ENCODE measurements at places on chromosomes 2 and 18.

DNA sequence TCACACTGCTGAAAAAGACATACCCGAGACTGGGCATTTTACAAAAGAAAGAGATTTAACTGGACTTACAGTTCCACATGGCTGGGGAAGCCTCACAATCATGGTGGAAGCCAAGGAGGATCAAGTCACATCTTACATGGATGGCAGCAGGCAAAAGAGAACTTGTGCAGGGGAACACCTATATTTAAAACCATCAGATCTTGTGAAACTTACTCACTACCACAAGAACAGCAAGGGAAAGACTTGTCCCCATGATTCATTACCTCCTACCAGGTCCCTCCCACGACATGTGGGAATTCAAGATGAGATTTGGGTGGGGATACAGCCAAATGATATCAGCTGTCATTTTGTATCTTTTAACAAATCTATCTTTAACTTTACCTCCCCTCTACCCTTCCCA lies 251.1 kb upstream of the RASGRP3 start:
- no peak for DNase-seq

- no peak for DNase-seq
These were observed 299.4 kb downstream of the LPIN1 start for GRCh38 chr2:12045864-12046291.

DNA sequence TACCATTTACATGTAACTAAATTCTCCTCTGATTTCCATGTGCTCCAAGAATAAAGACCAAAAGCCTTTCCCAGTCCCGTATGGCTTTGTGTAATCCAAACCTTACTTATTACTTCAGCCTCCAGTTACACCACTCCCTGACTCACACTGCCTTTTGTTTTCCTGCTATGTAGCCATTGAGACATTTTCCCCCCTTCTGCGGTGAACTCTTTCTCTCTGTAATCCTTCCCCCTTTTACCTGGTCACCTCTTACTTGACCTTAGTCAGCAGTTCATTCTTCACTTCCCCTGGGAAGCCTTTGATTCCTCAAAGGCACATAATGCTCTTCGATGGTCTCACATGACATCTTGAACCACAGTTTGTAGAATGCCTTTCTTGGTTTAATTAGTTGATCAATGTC lies 256.0 kb upstream of the FANCL start:
- no peak for DNase-seq

- no peak for DNase-seq
These were observed 783.6 kb downstream of the DCDC2C start for GRCh38 chr2:4486971-4487370.

DNA sequence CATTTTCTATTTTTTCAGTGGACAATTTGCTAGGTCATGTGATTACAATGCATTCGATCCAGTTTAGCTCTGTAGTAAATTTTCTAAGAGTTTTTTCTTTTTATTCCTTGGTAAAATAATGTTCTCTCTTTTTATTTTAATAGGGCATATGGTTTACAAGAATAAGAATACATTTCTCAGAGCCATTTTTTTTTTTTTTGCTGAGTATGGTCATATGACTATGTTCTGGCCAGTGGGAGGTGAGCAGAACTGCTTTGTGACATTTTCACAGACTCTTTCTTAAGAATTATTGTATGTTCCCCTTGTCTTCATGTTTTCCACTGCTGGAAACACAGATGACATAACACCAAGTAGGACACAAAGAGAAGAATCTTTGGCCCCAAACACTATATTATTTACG lies 626.6 kb upstream of the FSHR start:
- no peak for DNase-seq

GRCh38 chr2:27154488-27154887 lies 5.7 kb downstream of the TCF23 start:
- DNase-seq = no peak
